Transverse colon (tissue), 4 donors: ENCODE measurements at places on chromosomes 6 and 20.

DNA sequence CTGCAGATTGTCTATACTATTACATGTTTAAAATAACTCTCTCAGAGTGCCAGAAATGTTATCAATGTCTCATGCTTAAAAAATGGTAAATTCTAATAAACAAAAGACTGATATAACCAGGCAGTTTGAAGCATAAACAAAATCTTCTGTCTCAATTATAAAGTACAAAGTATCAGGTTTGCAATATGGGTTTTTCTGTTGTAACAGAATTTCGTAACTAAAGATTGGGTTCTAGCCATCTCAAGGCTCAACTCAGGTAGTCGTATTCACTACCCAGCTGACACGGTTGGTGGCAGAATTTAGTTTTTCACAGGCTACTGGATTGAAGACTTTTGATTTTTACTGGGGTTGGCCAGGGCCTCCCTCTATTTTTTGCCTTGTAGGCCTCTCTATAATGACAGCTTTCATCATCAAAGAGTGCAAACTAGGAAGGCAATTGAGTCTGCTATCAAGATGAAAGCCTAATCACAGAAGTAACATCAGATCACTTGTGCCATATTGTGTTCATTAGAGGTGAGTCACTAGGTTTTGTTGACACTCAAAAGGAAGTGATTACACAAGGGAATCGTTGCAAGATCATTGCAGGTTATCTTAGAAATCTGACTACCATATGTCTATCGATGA, 3.6 kb downstream of the CYP39A1 start:
- no peak for DNase-seq

DNA sequence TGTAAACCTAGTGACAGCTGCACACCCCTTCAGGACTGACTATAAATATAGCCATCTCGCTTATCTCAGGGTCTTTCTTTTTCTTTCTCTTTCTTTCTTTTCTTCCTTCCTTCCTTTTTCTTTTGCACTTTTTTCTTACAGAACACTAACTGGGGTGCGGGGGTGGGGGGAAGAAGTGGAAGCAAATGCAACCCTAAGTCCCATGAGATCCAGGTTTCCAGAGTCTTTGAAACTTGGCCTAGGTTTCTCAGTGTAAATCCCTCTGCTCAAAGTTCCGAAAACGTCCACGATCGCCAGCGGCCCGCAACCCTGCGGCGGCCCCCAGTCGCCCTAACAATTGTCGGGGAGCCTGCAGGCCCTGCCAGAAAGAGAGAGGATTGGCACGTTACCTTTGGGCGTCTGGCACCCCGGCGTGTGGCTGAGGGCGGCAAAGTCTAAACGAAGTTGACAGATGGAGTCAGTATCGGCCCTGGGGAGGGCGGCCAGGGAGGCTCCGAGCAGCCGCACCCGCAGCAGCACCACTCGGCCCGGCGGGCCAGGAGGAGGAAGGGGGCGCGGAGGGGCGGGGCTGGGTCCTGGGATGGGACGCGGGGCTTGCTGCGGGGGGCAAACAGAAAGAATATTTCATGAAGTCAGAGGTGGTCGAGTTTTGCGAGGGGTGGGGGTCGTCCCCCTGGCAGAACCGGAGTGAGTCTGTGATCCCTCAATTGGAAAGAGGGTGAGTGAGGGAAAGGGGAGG, 577 bp upstream of the FOXF2 start:
- no peak for DNase-seq

DNA sequence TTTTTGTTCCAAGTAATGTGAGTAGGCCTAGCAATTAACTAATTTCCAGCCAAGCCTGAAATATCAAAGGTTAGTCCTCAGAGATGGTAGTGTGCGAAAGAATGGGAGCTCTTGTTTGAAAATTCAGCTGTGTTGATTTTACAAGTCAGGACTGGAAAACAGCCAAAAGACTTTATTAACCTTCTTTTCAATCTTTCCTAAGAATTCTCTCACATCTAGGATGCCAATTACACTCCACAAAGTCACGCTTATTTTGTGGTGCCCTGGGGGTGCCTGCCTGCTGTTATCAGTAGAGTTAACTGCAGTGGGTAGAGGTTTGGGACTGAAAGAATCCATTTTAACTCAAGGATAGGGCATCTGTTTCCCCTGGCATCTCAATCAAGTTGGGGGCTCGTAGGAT, 30.7 kb upstream of the MAP3K4 start:
- no peak for DNase-seq

- DNase-seq: no peak
These were observed 71.1 kb upstream of the THEMIS start for GRCh38 chr6:127971945-127972391.

GRCh38 chr6:3825331-3825831, 23.8 kb upstream of the FAM50B start:
- DNase-seq: no peak

GRCh38 chr6:72636786-72637185, 14.9 kb downstream of the KCNQ5 start:
- DNase-seq: no peak

DNA sequence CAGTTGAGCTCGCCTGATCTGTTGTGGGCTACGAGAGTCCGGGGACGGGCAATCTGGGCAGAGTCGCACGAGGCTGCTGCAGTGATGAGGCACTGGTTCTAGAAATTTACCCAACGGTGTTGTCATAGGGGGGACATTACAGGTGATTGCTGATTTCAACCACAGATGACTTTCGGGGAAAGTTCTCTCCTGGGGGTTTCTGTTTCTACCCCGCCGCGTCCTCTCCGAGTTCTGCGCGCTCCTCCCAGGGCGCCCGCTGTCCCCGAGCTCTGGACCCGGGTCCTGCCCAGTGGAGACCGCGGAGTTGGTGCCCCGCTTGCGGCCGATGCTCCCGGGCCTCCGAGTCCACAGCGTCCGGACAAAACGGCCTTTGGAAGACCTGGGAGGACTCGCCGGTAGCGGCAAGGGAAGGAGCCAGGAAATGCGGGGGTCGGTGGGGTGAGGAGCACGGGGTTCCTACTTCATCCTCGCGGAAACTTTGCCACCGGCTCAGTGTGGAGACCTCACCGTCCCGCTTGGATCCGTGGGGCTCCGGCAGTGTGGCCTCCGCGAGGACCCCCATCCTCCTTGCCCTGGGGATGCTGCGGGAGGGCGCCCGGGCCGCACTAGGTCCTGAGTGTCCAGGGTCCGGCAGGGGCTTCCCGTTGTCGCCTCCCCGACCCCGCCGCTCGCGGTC, 12.3 kb upstream of the RAET1L start:
- DNase-seq: no peak

DNA sequence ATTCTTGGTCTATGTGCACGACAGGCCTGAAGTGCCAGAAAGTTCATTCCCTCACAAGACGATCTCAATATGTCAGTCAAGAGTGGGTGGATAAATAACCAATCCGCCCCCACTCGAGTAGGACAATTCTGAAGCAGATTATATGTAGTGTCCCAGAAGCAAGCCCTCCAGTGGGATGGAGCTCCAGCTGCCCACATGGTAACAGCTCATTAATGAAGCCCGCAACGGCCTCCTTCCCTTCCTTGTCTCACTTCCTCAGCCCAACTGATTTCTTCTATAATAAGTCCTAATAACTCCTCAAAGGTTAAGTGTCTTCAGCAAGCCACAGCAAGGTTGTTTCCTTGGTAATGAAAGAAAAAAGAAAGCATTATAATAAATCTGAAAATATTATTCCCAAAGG, 82.1 kb upstream of the F13A1 start:
- no peak for DNase-seq

DNA sequence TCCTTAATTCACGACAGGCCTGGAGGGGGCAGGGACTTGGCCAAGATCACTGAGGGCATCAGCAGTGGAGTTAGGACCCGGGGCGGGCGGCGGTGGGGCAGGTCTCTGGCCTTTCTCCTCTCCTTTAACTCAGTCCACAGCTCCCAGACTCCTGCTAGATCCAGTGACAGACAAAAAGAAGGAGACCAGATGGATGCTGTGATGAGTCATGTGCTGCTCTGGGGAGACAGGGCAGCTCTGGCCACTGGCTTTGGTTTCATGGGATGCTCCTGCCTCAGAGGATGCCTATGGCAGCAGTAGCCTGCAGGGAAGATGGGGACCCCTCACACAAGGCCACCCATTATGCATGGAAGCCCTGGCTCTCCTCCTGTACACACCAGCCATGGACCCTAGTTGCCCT, 20.5 kb downstream of the EPB41L1 start:
- DNase-seq: no peak

GRCh38 chr6:73156793-73157767, 68.2 kb downstream of the KHDC1L start:
- no peak for DNase-seq

GRCh38 chr20:35669681-35670080, 5.0 kb upstream of the CPNE1 start:
- no peak for DNase-seq

DNA sequence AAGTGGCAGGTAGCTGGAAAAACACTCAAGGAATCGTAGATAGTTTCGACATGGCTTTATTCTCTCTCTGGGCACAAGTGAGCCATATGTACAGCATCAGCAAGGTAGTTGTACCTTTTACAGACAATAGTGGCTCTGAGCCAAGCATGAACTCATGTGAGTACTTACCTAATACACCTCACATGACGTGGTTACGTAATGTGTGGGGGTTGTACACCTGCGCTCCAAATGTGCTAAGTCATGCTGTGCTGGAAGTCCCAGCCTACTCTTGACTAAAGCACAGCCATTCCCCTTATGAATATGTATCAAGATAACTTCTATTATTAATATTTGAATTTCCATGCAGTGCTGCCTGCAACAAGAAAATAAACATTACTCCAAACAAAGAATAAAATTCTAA, 78.8 kb upstream of the HMGN3 start:
- DNase-seq: no peak

DNA sequence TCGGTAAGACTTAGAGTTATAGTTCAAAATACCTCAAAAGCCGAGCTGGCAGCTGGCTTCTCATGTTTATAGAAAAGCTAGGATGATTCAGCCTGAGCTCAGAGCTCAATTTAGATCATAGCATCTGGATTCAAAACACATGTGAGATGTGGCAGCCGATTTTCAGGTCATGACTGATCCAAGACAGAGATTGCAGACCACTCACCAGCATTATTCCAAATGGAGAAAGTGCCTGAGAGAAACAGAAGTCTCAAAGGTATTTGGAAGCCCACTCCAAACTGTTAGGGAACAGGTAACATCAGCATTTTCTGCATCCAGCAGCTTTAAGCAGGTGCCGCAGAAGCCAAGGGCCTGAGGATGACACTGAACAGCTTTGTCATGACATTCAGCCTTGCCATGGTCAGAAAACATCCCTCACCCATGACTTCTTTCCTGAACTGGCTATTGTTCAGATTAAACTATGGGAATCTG, 102.2 kb downstream of the BACH2 start:
- DNase-seq: no peak

- no peak for DNase-seq
These were observed 46.0 kb upstream of the VSX1 start for GRCh38 chr20:25127761-25128537.

DNA sequence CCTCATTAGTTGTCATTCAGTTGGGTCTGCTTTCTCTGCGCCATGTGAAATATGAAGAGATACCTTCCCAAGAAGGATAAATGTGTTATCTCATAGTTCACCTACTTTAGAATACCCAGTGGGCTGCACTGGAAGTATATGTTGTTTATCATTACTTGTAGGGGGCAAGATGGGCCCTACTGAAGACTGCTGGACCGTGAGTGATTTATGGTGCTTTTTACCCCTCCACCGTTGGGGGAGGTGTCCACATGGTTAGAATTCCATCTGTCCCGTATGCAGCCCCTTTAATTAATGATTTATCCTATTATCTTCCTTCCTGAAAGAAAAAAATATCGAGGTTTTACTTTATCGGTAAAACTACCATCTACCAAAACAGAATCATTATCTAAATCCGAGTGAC, 97.0 kb downstream of the TSHZ2 start:
- no peak for DNase-seq

- DNase-seq: no peak
These were observed 15.7 kb downstream of the ATP9A start for GRCh38 chr20:51752343-51752951.

- DNase-seq: no peak
These were observed 39.5 kb downstream of the DCBLD1 start for GRCh38 chr6:117521791-117522502.

GRCh38 chr6:21437581-21437980, 156.0 kb upstream of the SOX4 start:
- no peak for DNase-seq

- no peak for DNase-seq
These were observed 98.4 kb downstream of the DLGAP4 start for GRCh38 chr20:36404435-36404978.

- no peak for DNase-seq
These were observed 433.5 kb downstream of the DHX35 start for GRCh38 chr20:39395478-39396291.

DNA sequence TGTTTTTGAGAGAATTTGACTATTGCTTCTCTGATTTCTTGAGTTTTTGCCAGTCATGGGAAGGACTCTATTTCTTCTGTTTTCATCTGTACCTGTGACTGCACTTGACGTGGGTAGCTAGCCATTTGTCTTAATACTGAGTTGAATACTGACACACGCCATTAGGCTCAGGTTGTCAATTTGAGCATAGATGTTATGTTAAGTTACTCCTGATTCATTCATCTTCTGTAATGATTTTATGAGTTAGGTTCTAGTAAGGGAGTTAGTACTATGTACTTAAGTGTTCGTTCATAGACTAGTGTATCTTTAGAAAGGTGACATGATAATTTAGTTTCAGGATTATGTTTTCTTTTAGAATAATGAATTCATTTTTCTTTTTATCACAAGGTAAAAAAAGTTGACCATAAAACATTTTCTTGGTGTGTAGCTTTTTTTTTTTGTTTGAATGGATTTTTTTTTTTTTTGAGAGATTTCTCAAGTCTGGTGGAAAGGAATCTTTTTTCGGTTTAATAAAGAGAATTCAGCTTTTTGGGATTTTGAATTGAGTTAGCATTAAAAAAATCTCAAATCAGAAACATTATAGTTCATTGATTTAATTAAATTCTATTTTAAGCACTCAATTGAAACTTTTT, 1.7 kb downstream of the AFDN start:
- DNase-seq: no peak

- no peak for DNase-seq
These were observed 7.9 kb downstream of the MYLK2 start for GRCh38 chr20:31827059-31827458.

- DNase-seq: no peak
These were observed 55.4 kb upstream of the SMIM29 start for GRCh38 chr6:34304164-34304563.

DNA sequence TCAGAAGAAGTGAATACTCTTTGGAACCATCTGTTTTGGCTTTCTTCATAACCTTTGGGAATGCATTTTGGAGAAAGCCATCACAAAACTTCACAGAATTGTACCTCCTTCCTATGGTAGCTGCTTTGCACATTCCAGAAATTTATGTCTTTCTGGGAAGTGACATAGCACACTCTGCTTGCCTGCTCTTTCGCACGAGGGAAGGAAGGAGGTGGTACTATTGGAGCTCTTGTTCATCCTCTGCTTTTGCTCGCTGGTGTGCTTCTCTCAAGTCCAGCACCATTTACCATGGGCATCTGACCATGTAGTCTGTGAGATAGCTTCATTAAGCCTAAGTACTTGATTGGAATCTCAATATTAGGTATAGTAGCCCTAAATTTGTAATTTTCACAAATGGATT, 473.3 kb upstream of the SLC35B3 start:
- DNase-seq: no peak

GRCh38 chr6:170205534-170206316, 85.2 kb downstream of the DLL1 start:
- no peak for DNase-seq
